Regular cardiac myocyte (primary cell): ENCODE measurements at places on chromosomes 11 and 22. TPM values are rescaled to one million over a fixed set of nuclear protein-coding genes. Genes with fewer than 3 reads are reported as not detected.

Gene KRTAP5-2
- not detected in 2 replicates for total RNA-seq

Gene POLD4
- total RNA-seq, result 58.6 and 74.8 TPM in 2 replicates

Gene CTSC
- 143 and 197 TPM in 2 replicates for total RNA-seq

Gene ADAMTS8
- total RNA-seq, result 0.19 and 0.28 TPM in 2 replicates

Gene MOGAT2
- not detected in 2 replicates for total RNA-seq

Gene CTSW
- total RNA-seq, result not detected in 2 replicates

Gene IFITM10
- 1.7 and 2.8 TPM in 2 replicates for total RNA-seq

Gene PDGFD
- total RNA-seq, result 0.96 and 13.0 TPM in 2 replicates

Gene SCO2
- total RNA-seq, result 0.56 and 5.4 TPM in 2 replicates

Gene OR51B5
- total RNA-seq, result 0.28 TPM in 1 of 2 replicates, not detected in the other

Gene RASSF7
- total RNA-seq, result 5.9 and 6.2 TPM in 2 replicates
